ENCODE measurements at places on chromosomes 7 and 10.

- DNase-seq, result no peak
These were observed 80.6 kb downstream of the BEND7 start for GRCh38 chr10:13448216-13448615.

- no peak for DNase-seq
These were observed 63.3 kb downstream of the ZNF107 start for GRCh38 chr7:64729089-64729848.

DNA sequence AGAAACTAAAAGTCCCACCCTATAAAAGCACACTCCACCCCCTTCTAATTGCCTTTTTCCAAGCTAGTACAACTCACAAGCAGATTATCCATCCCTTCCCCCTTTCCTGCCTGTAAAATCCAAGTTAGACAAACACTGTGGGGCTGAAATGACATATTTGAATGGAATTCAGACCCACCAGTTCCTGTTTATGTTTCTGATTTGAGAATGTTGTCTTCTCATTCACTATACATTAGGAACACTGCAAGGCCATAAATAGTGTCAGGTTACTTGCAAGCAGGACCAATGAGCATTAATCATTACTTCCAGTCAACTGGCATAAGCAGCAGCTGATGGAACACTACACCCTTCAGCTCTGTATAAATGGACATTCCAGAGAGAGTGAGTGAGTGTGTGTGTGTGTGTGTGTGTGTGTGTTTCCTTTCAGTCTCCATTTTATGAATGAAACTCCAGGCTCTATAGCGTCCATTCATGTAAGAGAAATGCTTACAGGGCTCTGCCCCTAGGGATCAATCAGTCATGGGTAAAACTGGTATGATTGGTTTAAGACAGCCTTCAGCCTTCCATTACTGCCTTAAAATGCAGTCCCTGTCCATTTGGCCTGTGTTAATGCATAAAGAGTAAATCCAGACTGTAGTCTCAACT is 69.3 kb downstream of the ETV1 start:
- DNase-seq, result no peak

GRCh38 chr7:139901056-139901795 is 72.2 kb downstream of the TBXAS1 start:
- DNase-seq, result no peak

DNA sequence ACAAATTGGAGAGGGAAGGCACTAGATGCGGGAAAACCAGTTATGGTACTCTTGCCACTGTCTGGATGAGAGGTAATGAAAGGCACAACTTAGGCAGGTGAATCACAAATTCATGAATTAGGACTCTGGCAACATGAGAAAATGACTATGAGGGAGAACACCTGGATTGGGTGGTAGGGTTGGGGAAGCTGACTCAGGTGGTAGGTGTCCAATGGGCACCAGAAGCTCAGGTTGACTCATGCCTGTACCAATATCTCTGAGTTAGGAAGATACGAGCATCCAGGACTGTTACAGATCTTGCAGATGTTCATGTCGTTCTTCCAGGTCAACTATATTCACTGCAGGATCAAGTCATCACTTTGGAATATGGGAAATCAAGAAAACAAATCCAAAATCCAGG is 56.7 kb downstream of the NPY start:
- no peak for DNase-seq

DNA sequence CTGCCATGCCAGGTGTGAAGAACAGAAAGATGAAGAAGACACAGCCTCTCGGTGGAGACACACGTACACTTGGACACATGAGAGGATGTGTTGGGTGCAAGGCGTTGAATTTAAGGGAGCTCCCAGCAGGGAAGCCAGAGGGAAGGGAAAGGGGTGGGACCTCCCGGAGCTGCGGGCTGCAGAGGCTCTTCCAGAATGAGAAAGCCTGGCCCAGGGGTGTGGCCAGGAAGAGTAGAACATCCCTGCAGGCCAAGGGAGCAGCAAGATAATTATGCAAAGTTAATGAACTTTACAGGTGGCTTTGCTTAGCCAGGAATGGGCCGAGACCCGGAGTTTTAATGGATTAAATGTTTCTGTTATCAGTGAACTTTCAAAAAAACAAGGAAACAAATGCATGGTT is 270.3 kb downstream of the KLF6 start:
- no peak for DNase-seq

DNA sequence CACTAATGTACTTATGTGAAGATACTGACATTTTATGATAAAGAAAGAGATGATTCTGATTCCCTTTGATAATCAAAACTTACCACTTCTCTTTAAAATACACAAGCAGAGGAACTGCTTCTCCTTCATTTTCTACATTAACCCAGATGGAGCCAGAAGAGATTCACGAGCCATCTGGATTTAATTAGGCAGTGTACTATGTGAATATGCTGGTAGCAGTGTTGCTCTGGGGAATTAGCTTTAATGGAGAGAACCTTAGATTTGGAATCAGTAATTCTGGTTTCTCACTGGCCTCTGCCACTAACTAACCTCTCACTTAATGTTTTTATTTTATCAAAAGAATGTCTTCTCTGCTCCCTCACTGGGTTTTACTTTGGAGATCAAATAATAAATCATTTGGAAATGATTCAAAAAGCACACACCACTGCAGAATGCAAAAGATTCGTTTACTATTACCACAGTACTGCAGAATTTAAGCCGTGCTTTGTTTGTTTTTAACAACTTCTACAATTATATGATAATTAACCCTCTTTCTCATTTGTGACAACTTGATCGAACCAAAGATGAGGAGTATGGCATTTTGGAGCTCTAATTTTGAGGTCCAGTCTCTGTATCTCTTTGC is 77.5 kb upstream of the PHYHIPL start:
- DNase-seq, result no peak

DNA sequence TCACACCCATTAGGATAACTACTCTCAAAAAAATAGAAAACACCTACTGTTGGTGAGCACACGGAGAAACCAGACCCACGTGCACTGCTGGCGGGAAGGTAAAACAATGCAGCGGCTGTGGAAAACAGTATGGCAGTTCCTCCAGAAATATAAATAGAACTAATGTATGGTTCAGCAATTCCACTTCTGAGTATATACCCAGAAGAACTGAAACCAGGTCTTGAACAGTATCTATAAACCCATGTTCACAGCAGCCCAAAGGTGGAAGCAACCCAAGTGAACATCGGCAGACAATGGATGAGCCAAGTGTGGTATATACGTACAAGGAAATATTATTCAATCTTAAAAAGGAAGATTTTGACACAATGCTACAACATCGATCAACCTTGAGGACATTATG is 164.7 kb downstream of the ZMYND11 start:
- DNase-seq, result no peak

DNA sequence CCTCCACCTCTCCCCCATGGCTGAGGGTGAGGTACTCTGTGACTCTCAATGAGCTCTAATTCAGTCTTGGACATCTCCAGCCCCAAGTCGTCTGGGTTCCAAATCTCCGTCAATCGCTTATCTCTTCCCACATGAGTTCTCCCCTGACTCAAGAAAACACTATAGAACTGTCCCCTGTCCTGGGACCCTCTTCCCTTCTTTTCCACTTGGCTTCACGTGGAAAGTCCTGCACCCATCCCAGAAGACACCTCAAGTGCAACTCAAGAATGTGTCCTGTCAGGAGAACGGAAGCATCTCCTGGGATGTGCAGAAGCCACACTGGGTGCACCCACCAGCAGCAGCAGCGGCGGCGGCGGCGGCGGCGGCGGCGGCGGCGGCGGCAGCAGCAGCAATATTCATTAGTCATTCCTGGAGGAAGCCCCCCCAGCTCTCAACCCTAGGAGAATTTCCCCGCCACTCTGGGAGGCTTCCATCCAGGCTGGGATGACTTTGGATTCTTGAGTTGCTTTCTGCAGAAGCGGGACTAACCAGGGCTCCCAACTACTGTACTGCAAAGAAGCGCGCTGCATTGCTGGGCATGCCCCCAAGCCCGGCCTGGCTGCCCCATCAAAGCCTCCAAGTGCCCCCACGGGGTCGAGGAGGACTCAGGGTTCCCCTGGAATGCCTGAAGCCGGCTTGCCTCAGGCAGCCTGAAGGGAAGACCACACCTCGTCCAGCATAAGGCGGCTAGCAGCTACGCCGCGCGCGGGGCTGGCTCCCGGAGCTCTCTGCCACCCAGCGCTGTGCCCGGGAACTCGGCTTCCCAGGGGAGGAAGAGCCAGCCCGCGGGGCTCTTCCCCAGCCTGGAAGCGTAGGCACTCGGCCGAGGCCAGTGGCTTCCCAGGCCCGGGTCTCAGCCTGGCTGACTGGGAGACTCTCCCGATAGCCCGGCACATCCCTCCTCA is 1.0 kb downstream of the CRTAC1 start:
- no peak for DNase-seq

GRCh38 chr10:29784175-29784773 is 149.5 kb upstream of the SVIL start:
- DNase-seq, result no peak

GRCh38 chr10:60021361-60021760 is 115.0 kb upstream of the CCDC6 start:
- DNase-seq, result no peak

- no peak for DNase-seq
These were observed 27.6 kb upstream of the PLPP4 start for GRCh38 chr10:120429395-120429794.
